Stimulated activated naive CD8-positive, alpha-beta T cell treated with anti-CD3 and anti-CD28 coated beads, Interleukin-15, Interleukin-2, amounts not matched to agents 100 U/mL and 50 U/mL, for 24 hours (primary cell): ENCODE measurements at places on chromosomes 6 and 20.

- no peak for DNase-seq
Measured at GRCh38 chr6:130000526-130001421, 17.6 kb upstream of the L3MBTL3 start.

GRCh38 chr20:38216746-38217595 lies 43.6 kb downstream of the KIAA1755 start:
- no peak for DNase-seq

DNA sequence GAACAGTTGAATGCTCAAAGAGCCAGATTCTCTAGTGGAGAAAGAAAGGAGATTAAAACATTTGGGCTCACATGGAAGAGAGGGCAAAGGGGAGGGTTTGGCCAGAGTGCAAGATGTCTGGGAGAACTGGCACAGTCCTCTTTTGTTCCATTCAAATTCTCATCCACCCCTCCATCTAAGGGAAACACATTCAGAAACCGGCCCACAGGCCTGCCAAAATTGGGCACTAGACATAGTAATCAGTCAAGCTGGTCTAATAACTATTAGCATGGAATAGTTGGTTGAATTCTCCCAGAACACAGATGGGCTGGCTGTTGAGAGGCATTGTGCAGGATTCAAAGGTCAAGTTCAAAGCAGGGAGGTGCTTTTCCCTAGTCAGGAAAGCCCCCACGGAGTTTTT lies 341.4 kb upstream of the IRAK1BP1 start:
- DNase-seq = no peak

- DNase-seq = no peak
Measured at GRCh38 chr6:1251198-1252155, 60.4 kb upstream of the FOXQ1 start.

DNA sequence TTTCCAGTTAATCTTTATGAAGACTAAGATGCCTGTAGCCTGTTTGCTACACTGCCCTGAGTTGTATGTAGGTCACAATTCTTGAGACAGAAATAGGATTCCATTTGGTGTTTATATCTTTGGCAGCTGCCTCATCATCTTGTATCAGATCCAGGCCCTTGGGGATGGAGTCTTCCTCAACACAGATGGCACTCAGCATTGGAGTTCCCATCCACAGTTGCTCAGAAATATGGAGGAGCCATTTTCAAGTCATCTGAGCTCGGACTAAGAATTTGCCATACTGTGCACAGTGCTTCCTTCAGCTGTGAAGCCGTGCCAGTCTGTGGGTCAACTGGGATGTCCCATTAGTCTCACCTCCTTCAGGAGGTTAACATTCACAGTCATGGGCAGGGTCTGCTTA lies 156.6 kb downstream of the ZDHHC14 start:
- DNase-seq = no peak

DNA sequence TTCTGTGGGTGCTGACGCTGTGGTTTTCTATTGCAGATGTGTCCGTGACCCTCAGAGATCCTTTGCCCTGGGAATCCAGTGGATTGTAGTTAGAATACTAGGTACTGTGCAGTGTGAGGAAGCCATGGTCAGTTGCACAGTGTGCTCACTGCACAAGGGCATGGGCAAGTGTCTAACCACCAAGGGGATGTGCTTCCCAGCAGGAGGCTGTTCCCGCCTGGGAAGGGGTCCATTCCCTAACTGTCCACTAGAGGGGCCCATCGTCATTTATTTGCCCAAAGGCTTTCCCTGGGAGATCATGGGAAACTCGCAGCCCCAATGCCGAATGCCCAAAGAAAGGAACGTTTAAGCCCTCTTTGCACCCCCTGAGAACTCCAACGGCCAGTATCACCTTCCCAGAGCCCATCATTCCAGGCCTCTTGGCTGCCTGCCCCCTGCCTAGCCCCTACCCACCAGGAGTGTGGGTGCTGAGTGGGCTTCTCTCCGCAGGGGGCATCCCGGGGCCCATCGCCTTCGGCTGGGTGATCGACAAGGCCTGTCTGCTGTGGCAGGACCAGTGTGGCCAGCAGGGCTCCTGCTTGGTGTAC lies 26.2 kb downstream of the SLCO4A1 start:
- peak; percentile 28 for DNase-seq

DNA sequence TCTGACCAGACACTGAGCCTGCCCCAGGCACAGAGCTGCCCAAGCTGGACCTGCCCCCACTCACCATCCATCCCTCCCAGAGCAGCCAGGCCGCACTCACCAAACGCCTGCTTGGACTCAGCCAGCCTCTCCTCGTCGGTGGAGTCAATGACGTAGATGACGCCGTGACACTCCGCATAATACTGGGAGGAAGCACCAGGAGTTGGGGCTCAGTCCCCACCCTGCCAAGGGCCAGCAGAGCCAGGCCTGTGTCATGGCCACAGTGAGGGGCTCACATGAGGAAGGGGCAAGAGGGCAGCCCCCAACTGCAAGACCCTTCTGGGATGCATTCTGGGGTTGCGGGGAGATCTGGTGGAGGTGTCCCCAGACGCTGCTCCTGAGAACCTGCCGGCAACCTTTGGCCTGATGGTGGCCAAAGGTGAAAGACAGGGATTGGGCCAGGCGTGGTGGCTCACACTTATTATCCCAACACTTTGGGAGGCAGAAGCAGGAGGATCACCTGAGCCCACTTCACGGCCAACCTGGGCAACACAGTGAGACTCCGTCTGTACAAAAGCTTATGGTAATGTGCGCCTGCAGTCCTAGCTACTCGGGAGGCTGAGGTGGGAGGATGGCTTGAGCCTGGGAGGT lies 5.6 kb downstream of the ARFRP1 start:
- DNase-seq = no peak

DNA sequence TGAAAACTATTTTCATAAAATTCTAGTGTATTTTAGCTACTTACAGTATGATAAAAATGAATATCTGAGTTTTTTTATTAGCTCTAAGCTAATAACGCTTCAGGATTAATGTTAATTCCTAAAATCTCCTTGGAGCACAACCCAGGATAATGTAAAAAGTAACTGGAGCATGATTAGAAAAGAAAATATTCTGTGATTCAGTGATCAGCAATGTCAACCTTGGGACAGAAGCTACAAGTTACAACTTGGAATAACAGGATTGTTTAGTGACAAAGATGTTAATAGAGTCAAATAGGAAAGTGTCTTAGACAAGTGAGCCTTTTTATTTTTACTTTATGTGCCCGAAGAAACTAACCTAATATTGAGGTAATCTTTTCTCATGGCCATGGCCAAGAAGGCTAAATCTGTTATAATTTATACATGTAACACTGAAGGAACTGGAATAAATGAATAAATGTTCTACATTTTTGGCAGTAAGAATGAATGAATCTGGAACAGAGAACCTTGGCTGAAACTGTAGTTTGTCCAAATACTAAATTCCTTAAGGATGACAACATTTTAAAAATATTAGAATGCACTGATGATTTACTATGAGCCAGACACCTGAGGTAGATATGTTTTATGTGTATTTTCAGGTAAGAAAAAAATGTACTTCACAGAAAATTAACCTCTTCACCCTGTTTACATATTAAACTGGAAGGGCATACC lies 994.0 kb downstream of the GRIK2 start:
- no peak for DNase-seq
